ENCODE measurements at places on chromosomes 2 and 18.
A peak's percentile ranks its signal among the peaks of the same experiment; 100 is the strongest.

DNA sequence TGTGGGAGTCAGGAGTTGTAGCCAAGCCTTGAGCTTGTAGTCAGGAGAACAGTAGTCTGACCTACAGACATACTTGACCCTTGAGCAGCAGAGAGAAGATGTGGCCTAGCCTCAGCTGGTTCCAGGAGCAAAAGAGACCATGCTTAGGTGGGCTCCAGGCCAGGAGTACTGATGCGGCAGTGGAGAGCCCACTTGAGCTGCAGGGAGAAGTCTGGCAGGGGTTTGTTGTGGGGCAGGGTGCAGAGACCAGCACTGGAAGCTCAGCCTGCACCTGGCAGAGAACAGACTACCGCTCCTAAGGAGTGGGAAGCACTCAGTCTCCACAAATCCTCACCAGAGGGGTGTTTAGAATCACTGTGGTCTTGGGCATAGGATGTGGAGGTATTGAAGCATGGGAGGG lies 197.9 kb downstream of the TPGS2 start:
- no peak for DNase-seq

GRCh38 chr2:10202131-10202665 lies 79.7 kb downstream of the RRM2 start:
- no peak for DNase-seq

DNA sequence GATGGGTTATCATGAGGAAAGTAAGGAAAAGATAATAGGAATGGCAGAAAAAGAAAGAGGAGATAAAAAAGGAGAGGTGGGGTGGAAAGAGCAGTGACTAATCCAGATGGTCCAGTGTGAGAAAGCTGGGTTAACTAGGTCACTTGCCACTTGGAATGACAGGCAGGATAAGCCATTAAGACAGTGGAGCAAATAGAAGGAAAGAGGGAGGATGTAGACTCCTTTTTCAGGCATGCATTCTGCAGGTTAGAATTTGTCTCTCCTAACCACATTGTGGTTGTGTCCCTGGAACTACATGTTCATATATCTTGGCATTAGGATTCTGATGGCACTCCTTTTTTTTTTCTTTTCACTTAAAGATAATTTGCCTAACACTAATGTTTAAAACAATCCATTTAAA lies 13.4 kb upstream of the NEMP2 start:
- DNase-seq, result no peak

GRCh38 chr2:231360401-231360800 lies 35.1 kb upstream of the B3GNT7 start:
- DNase-seq, result no peak

GRCh38 chr2:98907966-98908905 lies 27.8 kb downstream of the CRACDL start:
- DNase-seq, result no peak

DNA sequence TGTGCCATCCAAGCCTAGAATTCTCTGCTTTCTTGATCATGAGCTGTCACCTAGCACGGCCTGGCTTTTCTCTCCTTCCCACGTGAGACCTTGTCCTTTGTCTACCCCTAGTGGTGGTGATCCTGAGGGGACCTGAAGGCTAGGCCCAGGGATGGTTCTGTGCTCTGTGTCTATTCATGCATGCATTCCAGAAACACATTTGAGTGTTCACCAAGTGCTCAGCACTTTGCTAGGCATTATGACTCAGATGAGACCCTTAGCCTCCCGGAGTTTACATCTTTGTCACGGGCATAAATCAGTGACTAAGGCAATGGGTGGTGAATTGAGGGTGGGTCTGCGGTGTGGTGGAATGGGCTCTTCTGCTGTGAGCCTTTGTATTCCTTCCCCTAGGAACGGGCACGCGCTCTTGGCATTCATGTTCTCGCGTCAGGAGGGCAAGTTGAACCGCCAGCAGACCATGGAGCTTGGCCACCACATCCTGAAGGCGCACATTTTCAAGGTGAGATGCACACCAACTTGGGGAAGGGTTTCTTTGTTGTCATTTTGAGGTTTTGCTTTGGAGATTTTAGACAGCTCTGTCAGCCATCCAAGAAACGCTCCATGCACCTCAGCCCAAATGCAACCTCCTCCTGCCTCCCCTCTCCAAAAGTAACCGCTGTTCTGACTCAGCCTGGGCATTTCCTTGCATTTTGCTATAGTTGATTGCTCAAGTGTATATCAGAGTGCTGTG lies 100.9 kb downstream of the WDSUB1 start:
- peak; percentile 48 for DNase-seq

- DNase-seq, result no peak
These were observed 33.6 kb upstream of the ZBTB7C start for GRCh38 chr18:48442761-48443160.

GRCh38 chr18:44682871-44683221 lies 2.2 kb downstream of the SETBP1 start:
- DNase-seq, result no peak

DNA sequence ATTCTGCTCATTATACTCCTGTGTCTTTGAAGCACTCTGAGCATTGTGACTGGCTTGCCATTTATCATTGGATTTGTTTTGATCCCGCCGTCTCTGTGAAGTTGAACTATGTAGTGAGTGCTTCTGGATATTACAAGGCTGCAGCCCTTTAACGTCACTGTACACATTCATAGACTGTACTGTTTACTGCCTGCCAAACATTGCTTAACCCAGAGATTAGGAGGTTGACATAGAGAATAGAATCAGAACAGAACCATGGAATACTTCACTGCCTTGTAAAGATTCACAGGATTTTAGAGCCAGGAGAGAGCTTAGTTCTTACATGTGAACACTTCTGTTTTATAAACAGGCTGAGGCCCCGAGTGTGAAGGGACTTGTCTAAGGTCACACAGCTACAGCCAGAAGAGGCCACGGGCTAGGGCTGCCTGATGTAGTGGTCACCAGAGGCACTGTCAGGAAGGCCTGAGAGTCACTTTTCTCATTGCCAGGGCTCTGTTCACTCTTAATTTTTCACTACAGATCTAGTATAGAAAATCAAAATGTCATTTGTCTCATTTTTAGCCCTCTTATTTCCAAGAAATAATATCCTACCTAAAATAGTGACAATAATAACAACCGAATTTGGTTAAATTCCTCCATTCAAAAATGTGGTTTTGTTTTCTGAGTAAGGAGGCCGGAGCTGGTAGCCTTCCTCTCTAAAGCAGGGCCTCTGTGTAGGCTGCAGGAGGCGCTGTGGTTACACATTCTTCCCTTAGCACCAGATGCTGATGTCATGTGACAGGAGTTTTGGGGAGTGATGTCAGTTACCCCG lies 87.9 kb downstream of the UGGT1 start:
- DNase-seq, result no peak

GRCh38 chr2:132497591-132497990 lies 81.0 kb downstream of the GPR39 start:
- no peak for DNase-seq

- no peak for DNase-seq
These were observed 48.5 kb downstream of the NAT8 start for GRCh38 chr2:73593680-73594079.

DNA sequence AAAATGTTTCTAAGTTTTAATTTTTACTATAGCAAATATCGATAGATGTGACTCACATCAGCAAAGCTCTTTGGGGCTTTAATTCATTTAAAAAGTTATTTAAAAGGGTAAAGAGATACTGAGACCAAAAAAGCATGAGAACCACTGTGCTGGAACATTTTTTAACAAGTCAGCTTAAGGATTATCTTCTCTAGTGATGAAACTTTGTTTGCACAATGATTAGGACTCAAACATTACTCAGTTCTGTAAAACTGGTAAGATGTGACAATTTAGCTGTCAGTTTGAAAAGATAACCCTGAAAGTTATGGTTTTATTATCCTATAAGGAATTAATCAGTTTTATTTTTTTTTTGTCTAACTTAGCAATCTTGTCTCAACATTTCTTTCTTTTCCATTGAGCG lies 301.4 kb downstream of the TSN start:
- DNase-seq, result no peak

DNA sequence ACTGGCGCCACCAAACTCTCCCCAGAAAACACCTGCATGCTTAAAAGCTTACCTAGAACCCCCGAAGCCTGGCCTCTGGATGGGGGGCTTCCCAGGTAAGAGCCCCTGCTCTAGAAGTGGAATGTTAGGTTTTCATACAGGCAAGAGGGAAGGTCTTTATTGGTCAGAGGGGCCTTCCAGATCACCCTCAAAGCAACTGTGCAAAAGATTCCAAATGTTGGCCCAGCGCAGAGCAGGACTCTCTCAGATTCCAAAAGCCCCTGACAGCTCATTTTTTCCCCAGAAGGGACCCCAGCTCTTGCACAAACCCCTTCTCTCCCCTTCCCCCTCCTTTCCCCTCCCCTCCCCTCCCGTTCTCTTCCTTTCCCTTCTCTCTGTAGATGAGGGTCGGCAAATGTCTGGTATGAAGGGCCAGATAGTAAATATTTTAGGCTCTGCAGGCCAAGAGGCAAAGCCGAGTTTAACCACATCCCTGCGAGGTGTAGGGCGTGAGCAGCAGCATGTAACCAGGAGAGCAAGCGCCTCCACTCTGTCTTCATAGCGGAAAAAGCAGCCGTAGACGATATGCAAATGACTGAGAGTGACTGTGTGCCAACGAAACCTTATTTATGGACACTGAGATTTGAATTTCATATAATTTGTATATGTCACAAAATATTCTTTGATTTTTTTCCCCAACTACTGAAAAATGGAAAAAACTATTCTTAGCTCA lies 116.9 kb downstream of the SMAD7 start:
- DNase-seq, result no peak

DNA sequence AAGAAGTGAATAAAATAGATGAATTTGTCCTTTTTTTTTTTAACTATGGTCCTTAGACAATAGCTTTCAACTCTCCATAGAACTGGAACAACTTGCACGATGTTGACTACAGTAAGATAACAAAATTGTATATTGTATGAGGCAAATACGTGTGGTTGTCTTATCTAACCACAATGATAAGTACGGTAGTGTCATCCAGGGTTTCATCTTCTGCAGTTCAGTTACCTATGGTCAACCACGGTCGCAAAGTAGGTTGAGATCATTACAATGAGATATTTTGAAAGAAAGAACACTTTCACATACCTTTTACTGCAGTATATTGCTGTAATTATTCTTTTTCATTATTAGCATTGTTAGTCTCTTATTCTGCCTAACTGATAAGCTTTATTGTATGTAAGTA lies 295.2 kb downstream of the PARD3B start:
- no peak for DNase-seq

GRCh38 chr2:224086226-224086914 lies 47.3 kb upstream of the SERPINE2 start:
- no peak for DNase-seq

- no peak for DNase-seq
These were observed 375.3 kb downstream of the SLC4A3 start for GRCh38 chr2:220002699-220003098.

- DNase-seq, result no peak
These were observed 111.0 kb upstream of the ODC1 start for GRCh38 chr2:10559101-10559500.

- DNase-seq, result no peak
These were observed 88.4 kb downstream of the CABLES1 start for GRCh38 chr18:23223641-23224040.

GRCh38 chr2:68837164-68837860 lies 33.9 kb downstream of the BMP10 start:
- DNase-seq, result peak; percentile 13

DNA sequence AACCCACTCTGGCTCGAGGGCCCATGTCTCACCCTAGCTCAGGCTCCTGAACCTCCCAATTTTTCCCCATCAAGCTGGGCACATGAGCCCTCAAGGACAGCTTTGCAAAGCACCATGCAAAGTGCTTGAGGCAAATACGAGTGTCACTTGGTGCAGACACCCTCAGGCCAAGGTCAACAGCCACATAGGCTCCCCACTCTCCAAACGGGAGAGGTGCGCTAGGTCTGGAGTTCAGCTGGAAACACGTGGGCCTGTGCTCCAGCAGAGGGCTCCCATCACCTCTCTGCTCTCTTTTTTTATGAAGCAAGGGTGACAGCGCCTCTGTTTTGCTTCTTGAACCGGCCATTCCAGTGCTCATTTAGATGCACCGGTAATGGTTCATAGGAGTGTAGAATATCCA lies 11.9 kb upstream of the ARHGAP25 start:
- no peak for DNase-seq

GRCh38 chr2:46181306-46181705 lies 115.9 kb upstream of the EPAS1 start:
- no peak for DNase-seq

GRCh38 chr18:35466334-35466733 lies 31.4 kb downstream of the INO80C start:
- no peak for DNase-seq

- no peak for DNase-seq
These were observed 142.0 kb downstream of the NR4A2 start for GRCh38 chr2:156190517-156190916.
